AML-193 (cell line): ENCODE measurements at places on chromosomes 2 and 18.

DNA sequence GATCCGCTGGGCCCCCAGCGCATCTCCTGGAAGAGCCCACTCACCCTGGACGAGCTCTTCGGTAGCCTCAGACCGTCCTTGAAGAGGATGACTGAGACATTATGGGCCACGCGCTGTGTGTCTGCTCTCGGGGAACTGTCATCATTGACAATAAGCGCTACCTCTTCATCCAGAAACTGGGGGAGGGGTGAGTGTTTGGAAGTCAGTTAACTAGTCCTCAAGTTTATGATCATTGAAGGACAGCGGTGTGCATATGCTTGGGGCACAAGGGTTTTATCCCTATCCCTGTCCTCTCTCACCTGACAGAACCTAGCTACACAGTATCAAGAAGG is 586 bp downstream of the STK16 start:
- DNase-seq = no peak

DNA sequence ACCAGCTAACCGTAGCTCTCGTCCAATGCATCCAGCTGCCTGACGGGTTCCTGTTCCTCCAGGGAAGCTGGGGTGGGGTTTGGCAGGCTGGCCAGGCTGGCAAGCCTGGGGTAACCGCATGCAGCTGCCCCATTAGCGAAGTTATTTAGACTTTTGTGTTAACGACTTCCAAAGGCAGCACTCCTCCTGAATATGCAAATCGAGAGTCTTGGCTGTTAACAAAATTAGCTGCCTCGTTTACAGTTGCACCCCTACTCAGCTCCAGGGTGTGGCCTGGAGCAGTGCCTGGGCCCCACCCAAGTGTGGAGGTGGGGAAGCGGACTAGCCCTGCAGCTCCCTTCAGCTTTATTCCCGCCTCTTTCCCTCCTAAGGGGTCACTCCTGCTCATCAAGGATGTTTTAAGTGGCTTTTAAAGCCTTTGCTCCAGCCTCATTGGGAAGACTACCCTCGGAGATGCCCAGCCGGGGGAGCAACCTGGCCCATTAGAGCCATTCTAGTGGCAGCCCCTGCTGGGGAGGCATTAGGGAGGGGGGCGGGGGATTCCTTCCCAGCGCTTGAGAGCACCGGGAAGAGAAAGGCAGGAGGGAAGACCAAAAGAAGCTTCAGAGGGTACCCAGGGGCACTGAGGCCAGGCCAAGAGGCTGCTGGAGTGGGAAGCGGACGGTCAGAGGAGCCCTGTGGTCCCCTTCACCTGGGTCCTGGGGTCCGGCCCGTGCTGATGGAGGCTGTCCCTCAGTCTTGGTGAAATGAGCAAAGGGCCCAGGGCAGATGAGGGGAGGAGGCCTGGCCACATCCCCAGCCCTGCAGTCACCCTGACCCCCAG is 204.1 kb downstream of the CELF4 start:
- DNase-seq = no peak

DNA sequence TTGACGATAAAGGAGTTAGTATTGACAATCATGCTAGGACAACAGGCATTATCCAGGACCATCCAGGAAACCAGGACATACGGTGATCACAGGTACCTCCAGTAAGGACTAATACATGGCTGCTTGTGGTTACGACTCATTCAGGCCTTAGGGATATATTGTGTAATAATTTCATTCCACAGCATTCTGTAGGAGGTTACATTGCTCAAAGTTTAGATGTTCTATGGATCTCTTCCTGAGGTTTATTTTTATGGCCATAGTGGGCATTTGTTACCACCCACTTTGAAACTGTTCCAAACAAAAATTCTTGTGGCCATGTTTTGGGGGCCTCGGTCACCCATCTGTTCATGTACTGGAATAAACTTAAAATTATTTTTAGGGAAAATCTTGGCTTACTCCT is 431.6 kb downstream of the METTL4 start:
- DNase-seq = no peak

DNA sequence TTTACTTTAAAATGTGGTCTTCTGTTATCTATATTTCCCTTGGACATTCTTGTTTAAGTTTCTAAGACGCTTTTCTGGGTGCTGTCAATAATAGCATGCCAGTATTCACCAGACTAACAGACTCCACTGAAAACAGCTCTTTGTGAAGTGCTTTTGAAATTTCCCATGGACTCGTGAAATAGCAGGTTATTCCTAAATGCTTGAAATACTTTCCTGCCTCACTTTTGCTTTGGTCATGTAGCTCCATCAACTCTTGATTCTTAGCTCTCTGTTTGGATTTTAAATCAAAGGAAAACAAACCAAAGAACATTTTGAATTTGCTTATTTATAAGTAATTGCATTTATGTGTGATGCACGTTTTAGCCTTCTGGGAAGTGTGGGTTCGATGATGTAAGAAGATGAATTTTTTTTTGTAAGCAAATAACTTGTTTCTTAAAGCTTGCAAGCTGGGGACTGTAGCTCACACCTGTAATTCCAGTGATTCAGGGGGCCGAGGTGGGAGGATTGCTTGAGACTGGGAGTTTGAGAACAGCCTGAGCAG is 147.8 kb downstream of the WDSUB1 start:
- no peak for DNase-seq

- DNase-seq = no peak
These were observed 1404.9 kb upstream of the SLC39A10 start for GRCh38 chr2:194252127-194252526.

DNA sequence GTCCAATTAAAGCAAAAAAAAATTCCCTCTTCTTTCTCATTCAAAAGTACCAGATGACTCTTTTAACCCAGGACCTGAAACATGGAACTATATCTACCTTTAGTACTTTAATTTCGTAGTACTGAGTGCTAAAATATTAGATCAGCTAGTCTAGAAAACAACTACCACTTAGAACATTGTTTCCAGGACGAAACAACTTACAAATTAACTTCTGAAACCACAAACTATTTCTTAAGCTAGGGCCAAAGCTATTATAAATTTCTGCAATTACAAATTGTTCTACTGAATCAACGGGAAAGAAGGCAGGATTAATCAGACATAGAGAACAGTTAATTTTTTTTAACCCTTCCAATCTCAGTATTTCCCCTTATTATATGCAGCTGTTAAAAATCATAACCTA is 39.9 kb downstream of the DARS1 start:
- DNase-seq = no peak

DNA sequence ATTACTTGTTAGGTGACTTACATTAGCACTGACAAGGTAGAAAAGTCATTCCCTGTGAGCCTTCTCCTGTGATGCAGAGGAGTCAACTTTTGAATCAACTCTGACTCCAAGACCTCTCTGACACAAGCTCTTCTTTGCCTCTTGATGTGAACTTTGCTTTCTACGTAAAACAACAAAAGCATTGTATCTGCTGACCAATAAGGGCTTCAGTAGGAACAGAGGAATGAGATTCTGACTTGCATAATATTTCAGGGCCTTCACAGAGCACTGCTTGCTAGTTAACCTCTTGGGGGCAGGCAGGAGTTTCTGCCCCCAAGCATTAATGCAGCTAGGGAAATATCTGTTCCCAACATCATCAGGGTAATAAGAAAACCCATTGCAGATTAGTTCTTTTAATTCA is 791.5 kb downstream of the BCL11A start:
- DNase-seq = no peak

DNA sequence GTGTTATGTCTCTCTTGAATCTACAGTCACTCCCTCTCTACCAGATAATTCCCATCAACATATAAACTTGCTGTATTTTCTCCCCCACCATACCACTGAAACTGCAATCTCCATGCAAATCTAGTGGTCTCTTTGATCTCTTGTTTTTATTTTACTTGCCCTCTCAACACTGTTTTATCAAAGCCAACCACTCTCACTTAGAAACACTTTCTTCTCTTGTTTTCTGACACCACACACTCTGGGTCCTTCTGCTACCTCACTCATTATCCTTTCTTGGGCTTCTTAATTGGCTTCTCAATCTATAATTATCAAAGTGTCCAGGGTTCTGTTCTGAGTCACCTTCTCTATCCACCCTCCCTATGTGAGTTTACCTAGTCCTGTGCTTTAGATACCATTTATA is 2.0 kb upstream of the MCFD2 start:
- no peak for DNase-seq

DNA sequence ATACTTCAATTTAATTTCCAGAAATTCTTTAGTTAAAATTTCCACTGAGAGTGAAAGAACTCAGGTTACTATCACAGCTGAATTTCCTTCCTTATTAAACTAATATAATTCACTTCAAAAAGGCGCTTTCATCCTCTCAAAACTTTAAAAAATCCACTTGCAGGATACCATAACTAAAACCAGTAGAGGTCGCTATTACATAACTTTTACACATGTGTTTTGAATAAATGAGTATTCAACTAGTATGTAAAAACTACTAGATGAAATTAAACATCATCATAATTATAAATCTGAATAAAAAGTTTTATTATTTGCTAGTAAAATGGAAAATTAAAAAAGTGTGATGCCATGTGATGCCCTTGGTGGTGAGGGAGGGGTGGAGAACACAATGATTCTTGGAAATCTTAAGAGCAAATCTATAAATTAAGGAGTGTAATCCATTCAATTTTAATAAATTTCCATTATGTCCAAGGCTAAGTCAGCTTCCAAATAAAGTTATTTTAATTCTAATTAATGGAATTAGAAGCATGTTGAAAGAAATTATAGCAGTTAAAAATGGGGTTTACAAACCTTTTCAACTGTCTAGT is 61.4 kb downstream of the SOS1 start:
- DNase-seq = peak; percentile 62

GRCh38 chr2:26562811-26563645 is 78.1 kb downstream of the CIB4 start:
- DNase-seq = no peak

- no peak for DNase-seq
These were observed at the start of gene TCF23 for GRCh38 chr2:27148801-27149439. Gene TCF23 (plus strand): TSS chr2:27149004. CDS start chr2:27149134, 130 bp downstream.

DNA sequence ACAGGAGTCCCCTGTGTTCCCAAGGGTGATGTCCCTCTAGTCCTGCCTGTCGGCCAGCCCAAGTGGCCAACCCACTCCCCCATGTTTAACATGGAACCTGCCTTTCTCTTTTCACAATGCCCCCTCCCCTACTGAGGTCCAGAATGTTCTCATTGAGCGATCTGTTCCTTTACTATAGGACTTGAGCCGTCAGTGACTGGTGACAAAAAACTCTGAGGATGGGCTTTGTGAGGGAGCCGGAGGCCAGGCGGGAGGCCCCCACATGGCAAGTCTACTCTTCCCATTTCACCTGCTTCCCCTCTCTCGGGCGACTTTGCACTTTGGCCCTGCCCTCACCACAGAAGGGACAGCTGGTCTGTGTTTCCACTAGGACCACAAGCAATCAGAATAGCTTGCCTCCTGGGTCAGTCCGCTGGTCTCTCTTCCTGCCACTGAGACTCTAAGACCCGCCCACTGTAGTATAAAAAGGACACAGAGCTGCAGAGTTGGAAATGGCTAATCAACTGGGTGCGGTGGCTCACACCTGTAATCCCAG is 146.5 kb upstream of the RAB12 start:
- no peak for DNase-seq

- no peak for DNase-seq
These were observed 175.0 kb downstream of the SH3BP4 start for GRCh38 chr2:235126768-235127167.

- no peak for DNase-seq
These were observed 251.4 kb downstream of the KLHL29 start for GRCh38 chr2:23636426-23636825.

- DNase-seq = no peak
These were observed 7.3 kb downstream of the TGIF1 start for GRCh38 chr18:3457261-3457724.

DNA sequence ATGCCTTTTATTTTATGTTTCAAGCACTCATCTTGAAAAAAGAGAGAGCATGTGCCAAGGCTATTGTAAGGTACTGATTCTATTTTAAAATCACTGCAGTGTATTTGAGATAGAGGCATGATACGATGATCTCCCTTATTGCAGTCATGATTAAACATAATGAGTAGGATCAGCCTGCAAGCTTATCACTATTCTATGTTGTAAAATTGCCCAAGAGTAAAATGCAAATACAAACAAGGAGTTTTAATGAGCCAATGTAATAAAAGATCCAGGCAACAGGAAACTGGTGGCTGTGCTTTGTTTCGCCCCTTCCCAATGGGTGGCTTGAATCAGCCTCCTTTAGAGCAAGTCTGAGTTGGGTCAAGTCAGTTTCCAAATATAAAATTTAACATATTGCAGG is 116.4 kb upstream of the RBMS1 start:
- DNase-seq = no peak

GRCh38 chr2:96869822-96870625 is at the start of gene SEMA4C:
Gene SEMA4C (minus strand): TSS chr2:96870080. CDS start chr2:96867886, 2,194 bp downstream.
- no peak for DNase-seq

GRCh38 chr2:204947405-204947804 is 402.1 kb downstream of the PARD3B start:
- no peak for DNase-seq
